ENCODE measurements at places on chromosomes 16 and 17.

GRCh38 chr17:38657824-38658740 lies 16.7 kb downstream of the EPOP start:
- DNase-seq = no peak

DNA sequence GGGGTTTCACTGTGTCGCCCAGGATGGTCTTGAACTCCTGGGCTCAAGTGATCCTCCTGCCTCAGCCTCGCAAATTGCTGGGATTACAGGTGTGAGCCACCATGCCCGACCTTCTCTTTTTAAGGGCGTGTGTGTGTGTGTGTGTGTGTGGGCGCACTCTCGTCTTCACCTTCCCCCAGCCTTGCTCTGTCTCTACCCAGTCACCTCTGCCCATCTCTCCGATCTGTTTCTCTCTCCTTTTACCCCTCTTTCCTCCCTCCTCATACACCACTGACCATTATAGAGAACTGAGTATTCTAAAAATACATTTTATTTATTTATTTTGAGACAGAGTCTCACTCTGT lies 3.9 kb downstream of the STH start:
- no peak for DNase-seq

DNA sequence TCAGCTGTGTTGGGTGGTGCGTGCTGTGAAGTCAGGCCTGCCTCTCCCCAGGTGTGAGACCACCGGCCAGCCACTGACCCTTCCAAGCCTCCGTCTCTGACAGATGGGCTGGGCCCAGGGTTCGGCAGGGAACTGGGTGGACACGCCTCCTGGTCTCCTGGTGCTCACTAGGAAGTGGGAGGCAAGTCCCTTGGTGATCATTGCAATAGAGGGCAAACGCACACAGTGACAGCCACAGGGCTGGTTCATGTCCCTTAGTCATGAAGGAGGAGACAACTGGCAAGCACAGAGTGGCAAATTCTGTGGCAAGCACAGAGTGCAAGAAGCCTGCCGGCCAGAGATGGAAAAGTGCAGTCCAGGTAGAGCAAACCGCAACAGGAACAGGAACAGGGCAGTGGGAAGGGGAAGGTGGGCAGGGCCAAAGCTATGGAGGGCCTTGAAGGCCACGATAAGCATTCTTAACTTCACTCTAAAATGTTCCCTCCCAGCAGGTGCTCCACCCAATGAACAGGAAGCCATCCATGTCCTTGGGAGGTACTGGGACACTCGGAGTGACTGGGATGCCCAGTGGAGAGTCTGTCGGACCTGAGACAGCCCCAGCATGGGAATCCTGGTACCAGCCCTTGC lies 21.9 kb downstream of the USP7 start:
- DNase-seq = no peak

DNA sequence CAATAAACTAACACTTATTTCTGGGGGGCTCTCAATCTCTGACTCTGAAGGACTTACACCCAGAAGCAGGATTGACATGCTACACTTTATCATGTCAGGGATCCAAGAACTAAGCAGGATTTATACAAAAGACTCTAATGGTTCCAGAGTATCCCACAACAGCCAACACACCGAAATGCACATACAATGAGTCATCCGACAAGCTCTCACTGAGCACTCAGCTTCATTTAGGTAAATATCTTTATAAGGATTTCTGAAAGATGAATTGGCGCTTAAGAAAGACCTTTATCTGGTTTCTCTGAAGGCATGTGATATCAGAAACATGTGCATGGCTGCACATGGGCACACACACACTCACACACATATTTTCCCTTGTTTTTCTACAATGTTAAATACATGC lies 77.2 kb downstream of the TOX3 start:
- DNase-seq = no peak

- DNase-seq = no peak
These were observed 14.7 kb downstream of the RPH3AL start for GRCh38 chr17:337866-338265.
